Fibroblast of skin of back (primary cell): ENCODE measurements at places on chromosomes 11 and 22.

DNA sequence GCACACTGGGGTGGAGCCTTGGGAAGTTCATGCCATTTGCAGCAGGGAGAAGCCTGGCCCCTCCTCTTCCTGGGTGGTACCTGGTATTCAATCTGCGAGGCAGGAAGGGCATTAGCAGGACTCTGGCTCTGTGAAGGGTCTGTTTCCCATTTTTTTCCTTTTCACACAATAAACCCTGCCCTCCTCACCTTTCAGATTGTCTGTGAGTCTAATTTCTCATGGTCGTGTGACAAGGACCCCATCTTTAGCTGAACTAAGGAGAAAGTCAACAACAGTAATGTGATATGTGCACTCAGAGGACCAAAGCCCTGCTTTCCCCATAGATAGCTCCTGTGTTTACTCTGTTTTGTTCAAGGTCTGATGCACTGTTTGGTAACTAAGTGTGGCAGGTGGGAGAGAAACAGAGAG lies 26.6 kb upstream of the CASP4 start:
- no peak for DNase-seq

GRCh38 chr11:35039076-35039475 lies 99.9 kb upstream of the CD44 start:
- no peak for DNase-seq

GRCh38 chr11:29676993-29677392 lies 339.8 kb downstream of the KCNA4 start:
- DNase-seq, result peak; percentile 2

DNA sequence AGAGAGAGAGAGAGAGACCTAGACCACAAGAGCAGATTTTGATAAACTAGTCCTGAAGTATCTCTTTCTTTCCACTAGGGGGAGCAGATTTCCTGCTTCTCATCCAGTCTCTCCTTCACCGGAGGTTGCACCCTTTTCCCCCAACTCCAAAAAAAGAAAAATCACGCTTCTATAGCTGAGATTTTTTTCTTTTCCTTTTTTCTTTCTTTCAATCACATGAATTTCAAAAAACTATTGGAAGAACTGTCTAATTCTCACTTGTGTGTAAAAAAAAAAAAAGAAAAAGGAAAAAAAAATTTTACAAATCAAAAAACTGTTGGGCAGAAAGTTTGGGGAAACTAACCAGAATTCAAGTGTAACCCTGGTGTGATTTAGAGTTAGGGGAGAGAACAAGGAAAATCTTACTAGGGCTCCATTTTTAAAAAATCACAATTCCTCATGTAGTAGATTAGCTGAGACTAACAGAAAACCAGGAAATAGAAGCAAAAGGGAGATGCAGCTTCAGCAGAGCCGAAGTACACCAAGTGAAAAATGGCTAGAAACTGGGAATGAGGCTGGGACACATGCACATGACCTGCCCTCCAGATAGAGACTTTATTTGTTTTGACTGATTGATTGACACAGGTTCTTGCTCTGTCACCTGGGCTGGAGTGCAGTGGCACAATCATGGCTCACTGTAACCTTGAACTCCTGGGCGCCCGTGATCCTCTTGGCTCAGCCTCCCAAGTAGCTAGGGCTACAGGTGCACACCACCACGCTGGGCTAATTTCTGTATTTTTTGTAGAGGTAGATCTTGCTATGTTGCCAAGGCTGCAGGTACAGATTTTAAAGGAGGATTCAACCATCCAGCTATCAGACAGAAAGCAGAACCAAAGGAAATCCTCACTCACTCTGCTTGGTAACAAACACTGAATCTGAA lies 27.1 kb downstream of the SDHD start:
- DNase-seq, result peak; percentile 73

DNA sequence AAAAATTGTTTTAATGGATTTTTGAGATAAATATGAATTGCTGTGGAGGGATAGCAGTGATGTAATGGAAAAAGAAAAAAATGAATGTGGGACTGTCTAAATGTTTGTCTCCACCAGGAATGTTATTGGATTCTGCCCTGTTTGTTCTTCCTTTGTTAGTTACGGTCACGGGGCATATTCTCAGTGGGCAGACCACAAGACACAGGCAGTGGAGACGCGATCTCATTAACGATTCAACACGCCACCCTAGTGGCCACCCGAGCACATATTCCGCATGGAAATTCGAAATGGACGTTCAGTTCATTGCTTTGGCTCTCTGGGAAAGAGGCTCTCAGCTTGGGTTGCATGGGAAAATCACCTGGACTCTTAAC lies 151.8 kb upstream of the TTC12 start:
- DNase-seq, result no peak

GRCh38 chr11:72418834-72419560 lies 15.3 kb downstream of the CLPB start:
- no peak for DNase-seq

DNA sequence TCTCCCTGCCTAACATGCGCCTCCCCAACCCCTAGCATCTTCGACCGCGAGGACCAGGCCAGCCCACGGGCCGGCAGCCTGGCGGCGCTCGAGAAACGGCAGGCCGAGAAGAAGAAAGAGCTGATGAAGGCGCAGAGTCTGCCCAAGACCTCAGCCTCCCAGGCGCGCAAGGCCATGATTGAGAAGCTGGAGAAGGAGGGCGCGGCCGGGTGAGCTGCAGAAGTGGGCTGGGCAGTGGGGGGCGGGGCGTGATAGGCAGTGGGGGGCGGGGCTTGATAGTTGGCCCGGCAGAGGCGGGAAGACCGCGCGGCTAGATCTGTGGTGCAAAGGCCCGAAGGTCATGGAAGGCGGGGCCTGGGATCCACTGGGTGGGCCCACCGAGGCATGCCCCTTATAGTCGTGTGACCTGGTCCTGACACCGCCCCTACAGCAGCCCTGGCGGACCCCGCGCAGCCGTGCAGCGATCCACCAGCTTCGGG lies 8.7 kb downstream of the SELENOM start:
- no peak for DNase-seq

DNA sequence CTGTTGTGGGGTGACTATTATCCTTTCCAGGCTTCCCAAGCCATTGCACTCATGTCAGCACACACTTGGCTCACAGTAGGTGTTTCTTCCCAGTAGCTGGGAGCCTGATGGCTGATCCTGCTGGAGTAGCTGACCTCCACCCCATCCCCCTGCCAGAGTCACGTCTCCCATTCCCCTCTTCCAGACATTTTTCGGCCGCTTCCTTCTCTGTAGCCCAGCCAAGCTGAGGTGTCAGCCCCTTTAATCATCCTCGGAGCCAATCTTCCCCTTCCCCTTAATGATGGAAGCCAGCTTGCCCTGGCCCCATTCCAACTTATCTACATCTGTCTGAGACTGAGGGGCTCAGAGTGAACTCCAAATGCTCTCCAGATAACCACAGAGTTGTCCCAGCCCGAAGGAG lies 550.7 kb downstream of the MN1 start:
- DNase-seq, result no peak

DNA sequence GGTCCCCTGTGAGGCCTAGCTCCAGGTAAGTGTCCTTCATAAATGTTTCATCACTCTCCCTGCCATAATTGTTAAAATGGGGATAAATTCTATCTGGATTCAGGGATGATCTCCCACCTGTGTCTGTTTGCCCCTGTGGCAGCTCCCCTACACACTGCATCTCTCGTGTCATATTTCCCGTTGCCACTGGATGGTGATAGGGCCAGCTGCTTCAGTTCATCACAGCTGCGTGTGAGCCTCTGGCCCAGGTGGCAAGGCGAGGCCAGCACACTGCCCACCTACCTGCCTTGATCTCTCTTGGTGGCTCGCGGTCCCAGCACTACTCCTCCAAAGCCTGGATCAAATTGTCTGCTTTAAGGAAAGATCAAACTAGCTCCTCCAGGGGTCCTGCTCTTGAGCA lies 187.4 kb downstream of the GRIK4 start:
- no peak for DNase-seq

DNA sequence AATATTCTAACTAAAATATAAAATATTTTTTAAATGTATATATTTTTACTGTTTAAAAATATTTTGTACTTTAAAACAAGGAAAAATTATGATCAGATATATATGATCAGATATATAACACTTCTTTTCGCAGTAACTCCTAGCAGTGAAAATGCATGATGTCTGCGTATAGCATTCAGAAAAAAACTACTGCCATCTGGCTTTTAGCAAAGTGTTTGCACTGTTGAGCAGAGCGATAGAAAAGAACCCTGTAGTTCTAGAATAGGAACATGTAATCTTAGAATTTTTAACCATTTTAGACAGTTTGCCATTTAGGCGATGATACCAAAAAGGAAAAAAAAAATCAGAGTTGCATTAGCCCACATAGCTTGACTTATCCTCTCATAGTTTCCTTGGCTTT lies 370.4 kb upstream of the ANO3 start:
- DNase-seq, result no peak

GRCh38 chr11:36672815-36673450 lies 74.9 kb upstream of the RAG2 start:
- DNase-seq, result peak; percentile 57

DNA sequence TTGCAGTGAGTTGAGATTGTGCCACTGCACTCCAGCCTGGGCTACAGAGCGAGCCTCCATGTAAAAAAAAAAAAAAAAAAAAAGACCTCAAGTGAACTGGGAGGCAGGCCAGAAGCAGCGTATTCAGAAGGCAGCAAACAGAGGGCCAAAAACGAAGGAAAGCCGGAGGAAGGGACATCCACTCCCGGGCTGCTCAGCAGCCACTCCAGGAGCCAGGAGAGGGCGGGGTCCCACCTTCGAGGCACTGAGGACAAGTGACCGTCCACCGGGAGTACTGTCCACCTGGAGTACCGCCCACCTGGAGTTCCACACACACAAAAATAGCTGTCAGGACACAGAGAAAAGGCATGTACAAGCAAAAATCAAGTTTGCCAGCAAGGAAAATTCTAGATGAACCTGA lies 5.5 kb downstream of the TOLLIP start:
- DNase-seq, result no peak

GRCh38 chr11:37788141-37788877 lies 1190.3 kb upstream of the RAG2 start:
- peak; percentile 99 for DNase-seq

DNA sequence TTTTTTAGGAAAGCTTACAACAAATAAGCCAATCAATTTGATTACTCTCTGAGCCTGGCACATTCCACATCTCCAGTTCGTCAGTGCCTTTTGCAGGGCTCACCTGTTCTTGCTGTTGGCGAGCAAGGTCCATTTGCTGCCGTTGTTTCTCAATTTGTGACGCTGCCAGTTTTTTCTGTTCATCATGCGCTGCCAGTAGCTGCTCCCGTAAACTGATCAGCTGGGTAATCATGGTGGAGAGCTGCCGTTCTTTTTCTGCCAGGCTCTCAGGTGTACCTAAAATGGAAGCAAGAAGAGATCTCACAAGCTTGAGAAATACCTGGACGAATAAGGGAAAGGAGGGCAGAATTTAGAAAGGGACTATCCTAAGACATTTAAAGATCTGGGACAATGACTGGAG lies 169.7 kb downstream of the SOX6 start:
- DNase-seq, result no peak

DNA sequence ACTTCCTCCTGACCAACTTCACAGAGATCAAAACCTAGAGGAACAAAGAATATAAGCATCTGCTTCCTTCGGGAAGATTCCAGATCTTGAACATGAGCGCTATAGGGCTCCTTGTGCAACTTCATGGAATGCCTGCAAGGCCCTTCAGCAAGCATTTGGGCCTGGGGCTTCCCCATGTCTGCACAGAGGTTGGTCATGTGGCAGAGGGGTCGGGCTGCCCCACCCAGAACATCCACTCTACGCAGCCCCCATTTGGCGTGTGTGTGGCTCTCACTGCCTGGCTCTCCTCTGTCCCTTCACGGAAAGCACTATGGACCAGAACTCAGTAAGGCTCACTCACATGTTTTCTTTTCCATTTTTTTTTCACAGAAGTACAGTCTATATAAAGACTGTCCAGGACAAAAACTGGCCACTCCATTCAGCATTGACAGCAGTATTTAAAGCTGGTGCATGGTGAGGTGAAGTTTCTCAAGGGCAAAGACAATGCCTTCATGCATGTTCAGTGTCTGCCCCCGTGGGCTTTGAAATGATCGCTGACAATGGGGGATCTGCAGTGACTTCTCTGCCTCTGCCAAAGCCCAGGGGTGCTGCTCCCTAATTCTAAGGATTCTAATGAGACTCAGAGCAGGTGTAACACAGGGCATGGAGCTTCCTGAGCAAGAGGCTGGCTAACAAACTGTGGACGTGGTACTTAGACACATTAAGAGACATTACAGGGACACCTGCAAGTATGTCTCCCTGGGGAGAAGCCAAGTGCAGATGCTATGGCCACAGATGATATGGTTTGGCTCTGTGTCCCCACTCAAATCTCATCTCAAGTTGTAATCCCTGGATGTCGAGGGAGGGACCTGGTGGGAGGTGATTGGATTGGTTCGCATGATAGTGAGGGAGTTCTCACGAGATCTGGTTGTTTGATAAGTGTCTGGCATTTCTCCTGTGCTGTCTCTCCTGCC lies 66.5 kb upstream of the PITPNB start:
- no peak for DNase-seq

DNA sequence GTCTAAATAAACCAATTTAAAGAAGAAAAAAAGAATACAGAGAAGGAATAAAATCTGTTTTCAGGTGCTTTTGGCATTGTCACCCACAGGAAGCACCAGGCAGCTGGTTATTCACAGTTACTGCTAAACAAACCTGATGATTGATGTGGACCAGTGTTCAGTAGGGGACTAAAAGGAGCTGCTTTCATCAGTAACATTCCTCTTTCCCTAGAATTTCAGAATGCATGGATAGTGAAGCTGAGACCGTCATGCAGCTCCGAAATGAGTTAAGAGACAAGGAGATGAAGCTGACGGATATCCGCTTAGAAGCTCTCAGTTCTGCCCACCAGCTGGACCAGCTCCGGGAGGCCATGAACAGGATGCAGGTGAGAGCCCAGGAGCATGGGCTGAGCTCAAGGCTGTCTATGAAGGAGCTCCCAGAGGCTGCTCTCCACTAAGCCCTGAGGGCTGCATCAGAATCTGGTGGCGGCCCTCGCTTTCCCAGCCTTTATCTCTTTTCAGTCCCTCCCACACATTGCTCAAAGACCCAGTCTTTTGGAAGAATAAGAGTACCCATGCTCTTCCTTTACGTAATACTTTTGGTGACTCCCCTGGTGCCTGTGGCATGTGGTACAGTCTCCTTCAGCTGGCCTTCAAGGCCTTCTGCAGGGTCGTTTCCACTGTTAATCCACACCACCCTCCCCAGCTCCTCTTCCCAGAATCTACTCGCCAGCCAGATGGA lies 69.5 kb downstream of the DBX1 start:
- no peak for DNase-seq

DNA sequence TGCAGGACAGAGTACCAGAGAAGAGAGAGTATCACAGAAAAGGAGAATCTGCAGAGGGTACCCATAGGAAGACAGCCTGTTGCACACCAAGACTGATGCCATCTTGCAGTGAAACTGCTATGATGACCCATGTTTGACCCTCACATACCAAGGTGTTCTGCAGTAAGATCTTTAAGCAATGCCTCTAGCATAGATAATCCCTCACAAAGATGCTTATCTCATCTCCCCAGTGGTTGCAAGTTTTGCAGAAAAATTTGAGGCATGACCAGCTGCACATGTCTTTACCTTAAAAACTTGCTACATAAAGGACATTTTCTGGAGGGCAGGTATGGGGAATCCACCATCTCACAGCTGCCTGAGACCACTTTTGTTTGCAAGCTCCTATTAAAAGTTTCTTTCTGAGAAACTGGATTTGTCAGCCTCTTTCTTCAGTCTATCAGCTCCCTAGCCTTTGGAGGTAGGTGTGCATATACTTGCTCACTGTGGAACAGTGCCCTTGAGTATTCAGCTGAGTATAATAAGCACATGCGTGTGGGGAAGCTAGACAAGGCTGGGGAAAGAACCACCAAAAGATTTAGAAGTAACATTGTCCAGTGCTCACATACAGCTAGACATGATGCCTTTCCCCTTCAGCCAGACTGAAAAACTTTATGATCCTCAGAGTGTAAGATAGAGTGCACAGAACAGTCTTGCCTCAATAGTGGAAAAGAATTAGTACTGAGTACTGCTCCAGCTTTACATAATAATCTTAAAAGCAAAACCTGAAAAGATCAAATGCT lies 100.3 kb upstream of the TEAD1 start:
- no peak for DNase-seq
